Activated CD8-positive, alpha-beta memory T cell treated with anti-CD3 and anti-CD28 coated beads for 1 hour (primary cell): ENCODE measurements at places on chromosomes 4 and X.

GRCh38 chr4:76781698-76782595 is 116.0 kb downstream of the SOWAHB start:
- DNase-seq = no peak

GRCh38 chr4:683982-684622 is 4.8 kb downstream of the SLC49A3 start:
- DNase-seq = no peak

- DNase-seq = no peak
Observed at GRCh38 chr4:40846532-40846931, 96.8 kb downstream of the NSUN7 start.

GRCh38 chr4:87406462-87406861 is 15.5 kb upstream of the HSD17B11 start:
- no peak for DNase-seq

GRCh38 chrX:119852382-119853353 is at the start of gene UPF3B:
Gene UPF3B (minus strand): TSS chrX:119852963. CDS start chrX:119852928, 35 bp downstream.
- peak; percentile 82 for DNase-seq

DNA sequence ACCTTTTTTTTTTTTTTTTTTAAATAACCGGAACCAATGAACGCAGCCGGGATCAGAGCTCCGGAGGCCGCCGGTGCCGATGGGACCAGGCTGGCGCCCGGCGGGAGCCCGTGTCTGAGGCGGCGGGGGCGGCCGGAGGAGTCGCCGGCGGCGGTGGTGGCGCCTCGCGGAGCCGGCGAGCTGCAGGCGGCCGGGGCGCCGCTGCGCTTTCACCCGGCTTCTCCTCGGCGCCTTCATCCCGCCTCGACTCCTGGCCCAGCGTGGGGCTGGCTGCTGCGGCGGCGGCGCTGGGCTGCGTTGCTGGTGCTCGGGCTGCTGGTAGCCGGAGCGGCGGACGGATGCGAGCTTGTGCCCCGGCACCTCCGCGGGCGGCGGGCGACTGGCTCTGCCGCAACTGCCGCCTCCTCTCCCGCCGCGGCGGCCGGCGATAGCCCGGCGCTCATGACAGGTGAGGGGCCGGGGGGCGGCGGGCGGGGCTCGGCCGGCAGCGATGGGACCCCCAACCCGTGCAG is 337 bp downstream of the STIM2 start:
- DNase-seq = peak; percentile 34

DNA sequence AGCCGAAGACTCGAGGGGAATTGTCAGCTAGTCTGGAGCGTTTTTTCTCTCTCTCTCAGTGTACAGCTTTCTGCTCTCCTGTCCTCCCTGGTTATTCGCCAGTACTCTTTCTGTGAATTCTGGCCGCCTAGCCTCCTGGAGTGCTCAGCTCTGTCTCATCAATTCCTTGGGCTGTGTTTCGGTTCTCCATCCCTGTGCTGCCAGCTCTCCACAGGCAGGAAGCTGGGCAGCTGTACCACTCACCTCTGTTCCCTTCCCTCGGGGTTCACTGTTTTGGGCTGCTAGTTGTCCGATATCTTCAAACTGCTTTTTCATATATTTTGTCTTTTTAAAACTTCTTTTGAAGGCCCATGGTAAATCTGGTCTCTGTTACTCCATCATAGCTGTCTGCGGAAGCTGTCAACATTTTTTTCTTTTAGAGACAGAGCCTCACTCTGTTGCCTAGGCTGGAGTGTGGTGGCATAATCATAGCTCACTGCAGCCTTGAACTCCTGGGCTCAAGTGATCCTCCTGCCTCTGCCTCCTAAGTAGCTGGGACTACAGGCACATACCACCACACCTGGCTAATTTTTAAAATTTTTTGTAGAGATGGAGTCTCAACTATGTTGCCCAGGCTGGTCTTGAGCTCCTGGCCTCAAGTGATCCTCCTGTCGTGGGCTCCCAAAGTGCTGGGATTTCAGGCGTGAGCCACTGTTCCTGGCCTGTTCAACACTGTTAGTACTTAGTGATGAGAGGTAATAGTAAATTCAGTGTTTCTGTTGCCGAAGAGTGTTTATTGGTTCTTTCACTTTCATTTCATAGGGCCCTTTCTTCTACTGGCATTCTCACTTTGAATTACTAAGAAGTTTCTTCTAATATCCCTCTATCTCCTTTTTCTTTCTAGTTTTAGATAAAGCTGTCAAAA is 18.6 kb downstream of the ZCCHC4 start:
- no peak for DNase-seq

DNA sequence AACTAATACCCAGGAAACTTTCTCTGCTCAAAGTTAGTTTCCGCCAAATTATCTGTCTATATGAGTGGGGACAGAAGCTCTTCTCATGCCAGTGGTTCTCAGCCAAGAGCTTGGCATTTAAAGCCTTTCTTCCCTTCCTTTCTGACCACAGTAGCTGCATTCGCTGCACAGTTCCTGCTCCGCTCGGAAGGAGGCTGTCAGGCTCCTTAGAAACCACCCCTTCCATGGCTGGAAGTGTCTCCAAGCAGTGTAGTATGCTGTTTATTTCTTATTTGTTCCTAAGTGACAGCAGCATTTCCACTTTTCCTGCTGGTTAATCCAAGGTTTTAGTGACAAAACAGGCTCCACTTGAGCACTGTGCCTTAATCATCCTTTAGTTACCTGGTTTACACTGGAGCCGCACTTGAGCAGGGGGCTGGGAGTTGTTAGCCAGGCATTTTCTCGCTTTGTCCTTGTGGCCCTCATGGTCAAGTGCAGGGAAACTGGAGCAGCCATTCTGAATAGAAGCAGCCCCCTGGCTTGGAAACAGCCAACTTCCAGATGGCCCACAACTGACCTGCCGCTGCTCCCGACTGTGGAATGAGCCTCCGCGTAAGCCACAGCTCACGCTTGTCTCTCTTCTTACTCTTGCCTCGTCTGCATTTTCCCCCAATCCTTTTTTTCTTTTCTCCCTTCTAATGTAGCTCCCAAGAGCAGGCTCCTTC is 739.4 kb upstream of the TENM3 start:
- no peak for DNase-seq
